ENCODE measurements at places on chromosomes 1 and 21. TPM values are rescaled to one million over a fixed set of nuclear protein-coding genes. Genes with fewer than 3 reads are reported as not detected.

DNA sequence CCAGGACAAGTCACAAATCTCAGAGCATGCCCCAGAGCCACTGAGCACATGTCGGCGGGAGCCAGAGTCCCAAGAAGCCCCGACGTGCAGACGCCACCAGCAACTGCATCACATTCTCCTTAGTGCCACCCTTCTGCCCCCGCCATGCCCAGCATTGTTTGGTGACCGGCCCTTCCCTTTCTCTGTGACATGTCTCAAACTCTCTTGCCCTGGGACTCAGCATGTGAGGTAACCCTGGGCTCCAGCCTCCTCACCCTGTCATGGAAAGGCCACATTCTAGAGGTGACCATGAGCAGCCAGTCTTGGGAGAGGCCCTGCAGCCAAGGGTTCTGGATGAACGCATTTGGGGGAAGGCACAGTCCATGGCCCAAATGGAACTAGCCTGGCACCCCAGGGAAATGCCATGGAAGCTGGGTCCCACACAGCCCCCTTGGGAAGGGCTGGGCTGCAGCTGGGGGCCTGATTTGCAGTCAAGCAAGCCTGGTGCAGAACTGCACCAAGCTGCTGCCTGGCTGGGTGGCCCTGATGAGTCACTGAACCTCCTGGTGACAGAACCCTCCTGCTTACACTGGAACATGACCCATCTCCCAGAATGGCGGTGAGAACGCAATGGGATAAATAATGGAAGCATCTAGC, 94.4 kb downstream of the ITPKB start:
- H3K4me3 ChIP-seq = no peak overlapping the region
- H3K27me3 ChIP-seq = no peaks in the 10 kb centered on the region

DNA sequence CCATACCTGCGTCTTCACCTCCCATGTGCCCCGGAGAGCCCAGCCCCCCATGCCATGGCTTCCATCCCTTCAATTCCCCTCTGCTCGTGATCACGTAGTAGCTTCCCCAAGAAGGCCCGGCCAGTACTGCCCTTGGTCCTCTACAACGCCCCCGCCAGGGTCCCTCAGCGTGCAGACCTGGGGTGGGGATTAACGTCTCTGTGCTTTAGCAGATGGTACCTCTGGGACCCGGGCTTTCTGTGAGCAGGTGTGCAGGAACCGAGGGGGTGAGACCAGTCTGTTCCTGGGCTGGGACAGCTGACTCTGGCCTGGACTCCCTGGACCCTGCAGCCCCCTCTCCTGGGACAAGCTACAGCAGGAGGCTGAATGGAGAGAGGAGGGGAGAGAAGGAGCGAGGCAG, 1.2 kb downstream of the PLCH2 start:
- no peak overlapping the region for H3K27ac ChIP-seq
- H3K27me3 ChIP-seq = no peaks in the 10 kb centered on the region
- H3K36me3 ChIP-seq = no peaks in the 10 kb centered on the region
- peaks cover 10% of the 10 kb centered on the region for H3K4me1 ChIP-seq

DNA sequence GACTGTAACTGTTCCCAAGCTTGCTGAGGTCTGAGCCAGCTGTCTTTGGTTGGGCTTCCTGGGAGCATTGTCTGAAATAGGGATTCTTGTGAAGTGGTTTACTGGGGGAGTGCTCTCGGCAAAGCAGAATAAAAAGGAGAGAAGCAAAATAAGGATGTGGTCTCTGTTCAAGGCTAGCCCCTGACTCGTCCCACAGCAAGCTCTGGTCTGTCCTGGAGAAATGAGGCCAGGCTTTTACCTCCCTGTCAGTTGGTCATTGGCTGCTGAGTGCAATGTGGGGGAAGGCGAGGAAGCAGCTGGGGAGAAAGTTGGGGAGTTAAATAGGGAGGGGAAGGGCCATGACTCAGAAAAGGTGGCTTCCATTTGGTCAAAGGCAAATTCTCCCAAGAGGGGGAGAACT, 303.9 kb upstream of the DUSP10 start:
- no peak overlapping the region for H3K4me3 ChIP-seq
- no peaks in the 10 kb centered on the region for H3K36me3 ChIP-seq
- no peaks in the 10 kb centered on the region for H3K27me3 ChIP-seq
- no peak for DNase-seq

DNA sequence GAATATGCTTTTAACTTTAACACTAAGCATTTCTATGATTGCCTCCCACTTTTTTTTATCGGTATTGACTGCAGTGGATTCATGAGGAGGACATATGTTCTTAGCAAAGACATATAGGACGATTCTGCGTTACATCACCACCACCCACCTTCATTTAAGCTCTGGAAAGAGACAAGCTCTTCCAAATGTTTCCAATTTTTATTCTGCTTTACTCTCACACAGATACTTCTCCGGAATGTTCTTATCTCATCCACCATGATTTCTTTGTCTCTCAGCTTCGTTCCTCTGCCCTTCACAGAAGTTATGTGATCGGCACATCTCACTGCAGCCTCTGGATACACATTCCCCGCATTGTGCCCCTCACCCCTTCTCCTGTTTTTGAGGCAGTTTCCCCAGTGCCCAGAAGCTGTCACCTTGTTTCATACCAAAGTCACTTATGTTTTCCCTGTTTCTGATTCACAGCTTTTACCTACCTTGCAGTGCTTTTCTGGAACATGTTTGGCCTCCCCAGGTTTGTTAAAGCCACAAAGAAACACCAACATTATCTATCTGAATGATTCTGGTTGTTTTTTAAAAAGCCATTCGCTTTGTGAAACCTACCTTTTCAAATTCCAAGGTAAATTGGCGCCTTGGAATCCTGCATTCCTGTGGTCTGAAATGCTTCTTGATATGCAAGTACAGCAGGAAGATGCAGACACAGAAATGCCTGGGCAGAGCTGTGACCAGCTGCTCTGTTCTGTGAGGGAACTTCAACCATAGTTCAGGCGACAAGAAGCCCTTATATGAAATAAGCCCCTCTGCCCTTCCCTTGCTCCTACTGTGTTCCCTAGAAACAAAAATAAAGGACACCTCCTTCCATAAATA, 1020.2 kb downstream of the TTLL7 start:
- no peak overlapping the region for H3K4me3 ChIP-seq
- DNase-seq = no peak
- H3K4me1 ChIP-seq = no peaks in the 10 kb centered on the region
- no peaks in the 10 kb centered on the region for H3K36me3 ChIP-seq
- H3K27ac ChIP-seq = no peak overlapping the region

GRCh38 chr1:33997127-33998036, 133.5 kb downstream of the HMGB4 start:
- H3K36me3 ChIP-seq = no peaks in the 10 kb centered on the region
- H3K4me3 ChIP-seq = no peak overlapping the region
- no peaks in the 10 kb centered on the region for H3K27me3 ChIP-seq
- no peaks in the 10 kb centered on the region for H3K4me1 ChIP-seq
- no peak for DNase-seq
- H3K27ac ChIP-seq = no peak overlapping the region

DNA sequence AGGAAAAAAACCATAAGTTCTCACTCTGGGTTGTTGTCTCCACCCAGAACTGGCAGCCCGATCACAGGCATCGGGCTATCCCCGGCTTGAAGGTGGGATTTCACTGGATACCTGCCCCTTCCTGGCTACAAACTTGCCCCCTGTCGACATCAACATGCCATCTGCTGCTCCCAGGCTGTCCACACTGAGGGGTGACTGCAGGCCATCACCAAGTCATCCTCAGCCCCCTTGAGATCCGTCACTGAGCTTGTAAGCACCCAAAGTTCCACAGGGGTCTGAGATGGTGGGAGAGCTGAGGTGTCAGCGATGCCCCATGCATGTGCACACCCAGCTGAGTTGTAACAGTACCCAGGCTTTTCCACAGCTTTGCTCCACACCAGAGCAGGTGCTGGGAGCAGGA, 211.0 kb downstream of the AMY1C start:
- no peaks in the 10 kb centered on the region for H3K27me3 ChIP-seq
- H3K4me1 ChIP-seq = no peaks in the 10 kb centered on the region
- H3K36me3 ChIP-seq = no peaks in the 10 kb centered on the region
- no peak overlapping the region for H3K27ac ChIP-seq
- no peak overlapping the region for H3K4me3 ChIP-seq
- no peak for DNase-seq

The CRYAA gene
- not detected for total RNA-seq

DNA sequence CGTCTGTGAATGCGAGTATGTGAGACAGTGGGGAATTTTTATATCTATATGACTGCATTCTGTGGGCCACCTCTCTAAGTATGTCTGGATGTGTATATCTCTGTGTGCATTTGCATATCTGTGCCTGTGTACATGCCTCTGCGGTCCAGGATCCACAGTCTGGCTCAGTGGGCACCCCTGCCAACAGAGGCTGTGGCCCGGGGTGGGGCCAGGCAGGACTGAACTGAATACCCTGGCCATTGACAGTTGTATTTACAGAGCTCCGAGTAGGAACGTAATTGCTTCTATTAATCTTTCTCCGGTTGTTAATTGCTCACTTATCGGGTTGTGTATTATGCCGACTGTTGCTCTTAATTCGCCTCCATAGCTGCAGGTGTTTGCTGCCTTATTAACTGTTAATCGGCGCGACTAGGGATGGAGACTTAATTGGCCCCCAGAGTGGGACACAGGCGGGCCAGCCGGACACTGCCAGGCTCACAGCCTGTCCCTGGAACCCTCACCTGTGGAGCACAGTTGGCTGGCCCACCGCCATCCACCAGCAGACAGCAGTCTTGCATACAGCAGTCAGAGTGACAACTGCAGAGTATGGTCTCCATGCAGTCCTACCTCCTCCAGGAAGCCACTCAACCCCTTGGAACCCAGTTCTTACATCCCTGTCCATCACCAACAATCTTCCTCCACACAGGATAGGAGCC, 22.4 kb upstream of the ADGRB2 start:
- H3K27ac ChIP-seq = no peak overlapping the region
- DNase-seq = no peak
- H3K27me3 ChIP-seq = no peaks in the 10 kb centered on the region
- H3K36me3 ChIP-seq = no peaks in the 10 kb centered on the region

The UCK2 gene
- 19.3 TPM for total RNA-seq

The ZNF593OS gene
- total RNA-seq = not detected

DNA sequence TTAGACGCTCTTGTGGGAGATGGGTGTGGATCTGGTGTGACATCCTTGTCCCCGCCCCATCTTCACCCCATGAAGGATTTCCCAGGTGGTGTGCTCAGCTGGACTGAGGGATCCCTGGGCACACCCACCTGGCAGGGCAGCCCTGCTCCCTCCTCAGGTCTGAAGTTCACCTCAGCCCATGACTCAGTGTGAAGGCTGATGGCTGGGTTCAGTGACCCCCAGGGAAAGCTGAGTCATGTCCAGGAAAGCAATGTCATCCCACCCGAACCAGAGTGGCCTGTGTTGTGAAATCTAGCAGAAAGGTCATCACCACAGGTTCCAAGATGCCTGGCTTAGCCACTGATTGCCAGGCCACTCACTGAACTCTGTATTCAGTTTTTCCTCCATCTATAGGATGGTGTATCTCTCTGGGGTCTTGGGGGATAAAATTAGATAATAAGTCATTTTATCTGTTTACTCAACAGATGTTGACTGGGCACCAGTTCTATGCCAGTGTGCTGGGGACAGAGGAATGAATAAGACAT, 97.7 kb upstream of the JUN start:
- H3K4me1 ChIP-seq = peaks cover 44% of the 10 kb centered on the region
- H3K4me3 ChIP-seq = no peak overlapping the region
- H3K27ac ChIP-seq = no peak overlapping the region
- no peaks in the 10 kb centered on the region for H3K27me3 ChIP-seq

DNA sequence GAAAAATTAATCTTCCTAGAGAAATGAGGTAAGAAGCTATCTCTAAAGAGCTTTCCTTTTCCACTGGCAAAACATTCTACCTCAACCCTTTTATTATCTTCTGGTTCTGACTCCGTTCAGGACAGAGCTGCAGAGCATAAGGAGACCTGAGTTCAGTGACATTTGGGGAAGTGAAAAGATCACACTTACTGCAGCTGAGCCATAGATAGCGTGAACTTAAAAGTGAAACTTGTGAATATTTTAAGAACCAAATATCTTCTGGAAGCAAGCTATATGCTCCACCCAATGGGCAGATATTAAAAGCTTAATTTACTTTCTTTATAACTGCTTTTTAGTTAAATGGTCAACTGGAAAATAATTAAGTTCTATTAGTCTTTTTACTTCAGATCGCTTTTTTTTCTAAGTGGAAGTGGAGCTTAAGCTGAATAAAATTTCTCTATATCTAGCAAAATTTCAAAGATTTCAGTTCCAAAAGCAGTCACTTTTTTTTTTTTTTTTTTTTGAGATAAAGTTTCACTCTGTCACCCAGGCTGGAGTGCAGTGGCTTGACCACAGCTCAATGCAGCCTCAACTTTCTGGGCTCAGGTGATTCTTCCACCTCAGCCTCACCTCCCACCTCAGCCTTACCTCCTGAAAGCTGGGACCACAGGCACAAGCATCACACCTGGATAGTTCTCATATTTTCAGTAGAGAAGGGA, 11.9 kb downstream of the PTPN22 start:
- no peak overlapping the region for H3K27ac ChIP-seq
- H3K36me3 ChIP-seq = no peaks in the 10 kb centered on the region
- DNase-seq = no peak
- H3K4me3 ChIP-seq = no peak overlapping the region

GRCh38 chr1:156090840-156091188, 8.5 kb upstream of the MEX3A start:
- H3K27ac ChIP-seq = peak overlapping the region; percentile 32
- H3K4me3 ChIP-seq = no peak overlapping the region
- H3K4me1 ChIP-seq = peaks cover 8% of the 10 kb centered on the region
- no peaks in the 10 kb centered on the region for H3K36me3 ChIP-seq

DNA sequence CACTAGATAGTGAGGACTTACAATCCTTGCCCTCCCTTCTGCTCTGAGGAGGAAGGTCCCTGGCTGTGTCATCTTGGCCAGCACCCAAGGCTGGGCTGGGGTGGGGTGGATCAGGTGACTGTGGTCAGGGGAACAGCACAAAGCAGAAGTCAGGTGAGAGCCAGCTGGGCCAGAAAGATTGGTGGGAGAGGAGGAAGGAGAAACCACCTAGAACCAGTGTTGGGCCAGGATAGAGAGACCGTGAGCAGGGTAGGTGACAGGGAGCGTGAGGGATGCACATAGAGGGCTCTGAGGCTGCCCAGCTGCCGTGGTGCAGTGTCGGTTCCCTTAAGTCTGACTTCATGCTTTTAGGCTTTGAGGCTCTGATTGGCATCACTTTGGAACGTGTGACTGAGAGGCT, 22.7 kb downstream of the NCF2 start:
- no peaks in the 10 kb centered on the region for H3K27me3 ChIP-seq
- H3K4me1 ChIP-seq = no peaks in the 10 kb centered on the region
- H3K27ac ChIP-seq = peak overlapping the region; percentile 46

DNA sequence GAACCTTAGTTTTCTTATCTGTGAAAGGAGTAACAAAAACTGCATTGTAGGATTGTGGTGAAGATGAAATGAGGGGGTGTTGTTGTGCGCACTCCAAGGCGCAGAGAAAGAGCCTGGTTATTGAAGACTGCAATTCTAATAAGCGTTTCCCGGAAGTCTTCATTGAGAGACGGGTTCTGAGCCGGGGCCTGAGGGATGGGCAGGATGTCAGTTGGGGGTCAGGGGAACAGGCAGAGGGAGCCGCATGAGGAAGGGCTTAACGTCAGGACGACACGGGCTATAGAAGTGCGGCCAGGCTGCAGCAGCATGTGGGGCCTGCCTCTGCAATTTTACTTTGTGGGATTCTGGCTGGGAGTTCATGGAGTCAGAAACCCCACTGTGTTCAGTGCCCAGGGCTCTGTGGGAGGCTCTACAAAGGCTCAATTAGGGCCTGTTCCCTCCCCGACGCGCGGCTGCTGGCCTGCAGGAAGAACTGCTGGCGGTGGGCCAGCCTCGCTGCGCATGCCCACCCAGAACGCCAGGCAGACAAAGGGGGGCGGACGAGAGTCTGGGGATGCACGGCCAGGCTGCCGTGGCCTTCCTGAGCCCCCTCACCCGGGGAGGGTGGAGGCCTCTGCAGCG, 20.7 kb downstream of the TRIM62 start:
- no peak overlapping the region for H3K27ac ChIP-seq
- no peak overlapping the region for H3K4me3 ChIP-seq
- no peaks in the 10 kb centered on the region for H3K27me3 ChIP-seq
- no peak for DNase-seq
- no peaks in the 10 kb centered on the region for H3K4me1 ChIP-seq
- peaks cover 11% of the 10 kb centered on the region for H3K36me3 ChIP-seq

The LYPD8 gene
- total RNA-seq = not detected

Data from right atrium auricular region (tissue), 2 donors.